ENCODE measurements at places on chromosomes 6 and 20.

DNA sequence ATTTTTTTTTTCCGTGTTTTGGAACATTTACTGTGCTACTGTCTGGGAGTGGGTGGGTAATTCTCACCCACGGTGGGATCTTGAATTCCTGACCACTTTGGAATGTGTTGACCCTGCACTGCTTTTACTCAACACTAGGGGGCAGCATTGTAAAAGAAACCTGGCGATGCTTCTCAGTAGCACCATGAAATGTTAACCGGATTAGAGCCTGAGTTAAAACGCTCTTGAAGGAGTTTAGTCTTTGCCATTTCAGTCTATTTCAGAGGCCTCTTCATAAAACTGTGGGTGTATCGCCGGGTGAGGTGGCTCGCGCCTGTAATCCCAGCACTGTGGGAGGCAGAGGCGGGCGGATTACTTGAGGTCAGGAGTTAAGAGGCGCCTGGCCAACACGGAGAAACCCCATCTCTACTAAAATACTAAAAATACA, 114.4 kb upstream of the PRND start:
- DNase-seq = peak; percentile 65

GRCh38 chr6:26475823-26476729, 18.3 kb downstream of the BTN2A1 start:
- no peak for DNase-seq

- DNase-seq = no peak
Measured at GRCh38 chr6:32184084-32184640, at the start of gene AGER. AGER (minus strand) TSS chr6:32184253; CDS start chr6:32184222, 31 bp downstream.

GRCh38 chr6:55023230-55023629, 151.1 kb upstream of the HCRTR2 start:
- DNase-seq = no peak

GRCh38 chr6:11772109-11772825, 6.3 kb downstream of the ADTRP start:
- peak; percentile 97 for DNase-seq

DNA sequence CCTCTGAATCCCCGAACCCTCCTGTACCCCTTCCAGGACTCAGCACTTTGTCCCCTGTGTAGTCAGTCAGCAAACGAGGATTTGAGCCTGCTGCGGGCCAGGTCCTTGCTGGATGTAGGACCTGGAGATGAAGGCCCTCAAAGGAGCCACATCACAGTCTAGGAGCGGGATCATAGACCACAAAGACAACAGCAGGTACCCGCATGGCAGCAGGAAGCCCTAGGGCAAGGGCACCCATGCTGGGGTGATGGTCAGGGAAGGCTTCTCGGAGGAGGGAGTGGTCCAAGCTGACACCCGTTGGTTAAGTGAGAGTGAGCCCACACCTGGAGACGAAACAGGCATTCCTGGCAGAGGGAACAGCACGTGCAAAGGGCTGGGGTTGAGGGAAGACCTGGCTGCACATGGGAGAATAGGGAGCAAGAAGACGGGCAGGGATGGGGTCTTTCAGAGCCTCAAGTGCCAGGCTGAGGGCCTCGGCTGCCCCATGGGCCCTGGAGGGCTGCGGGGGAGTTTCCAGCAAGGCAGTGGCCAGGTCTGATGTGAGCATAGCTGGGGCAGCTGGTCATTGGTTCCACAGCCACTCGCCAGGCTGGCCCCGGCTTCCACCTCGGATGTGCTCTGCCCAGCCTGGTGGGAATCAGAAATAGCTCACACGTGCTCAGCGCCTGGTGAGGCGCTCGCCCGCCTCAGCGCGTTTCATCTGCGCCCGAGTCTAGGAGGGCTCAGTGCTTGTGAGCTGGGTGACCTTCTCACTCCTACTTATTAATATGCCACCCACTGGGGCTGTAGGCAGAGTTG, 15.0 kb downstream of the DLGAP4 start:
- DNase-seq = no peak

- DNase-seq = peak; percentile 94
Measured at GRCh38 chr20:51985013-51985415, 182.7 kb upstream of the SALL4 start.

DNA sequence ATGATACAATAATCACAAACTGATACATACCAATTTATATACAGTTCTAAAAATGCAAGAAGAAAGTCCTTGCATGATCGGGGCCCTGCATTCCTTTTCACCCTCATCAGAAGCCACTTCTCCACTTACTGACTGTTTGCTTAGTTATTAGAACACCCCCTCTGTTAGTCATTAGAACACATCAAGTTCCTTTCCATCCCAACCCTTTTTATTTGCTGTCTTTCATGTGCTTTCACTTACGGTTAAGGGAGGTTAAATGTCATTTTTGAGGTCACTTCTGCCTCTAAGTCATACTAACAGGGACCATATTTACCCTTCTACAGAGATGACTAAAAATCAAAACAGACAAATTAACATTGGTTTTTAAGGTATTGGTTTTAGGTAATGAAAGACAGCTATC, 149.1 kb downstream of the LMBRD1 start:
- no peak for DNase-seq

GRCh38 chr20:19911810-19912382, 105.3 kb upstream of the NAA20 start:
- DNase-seq = no peak

DNA sequence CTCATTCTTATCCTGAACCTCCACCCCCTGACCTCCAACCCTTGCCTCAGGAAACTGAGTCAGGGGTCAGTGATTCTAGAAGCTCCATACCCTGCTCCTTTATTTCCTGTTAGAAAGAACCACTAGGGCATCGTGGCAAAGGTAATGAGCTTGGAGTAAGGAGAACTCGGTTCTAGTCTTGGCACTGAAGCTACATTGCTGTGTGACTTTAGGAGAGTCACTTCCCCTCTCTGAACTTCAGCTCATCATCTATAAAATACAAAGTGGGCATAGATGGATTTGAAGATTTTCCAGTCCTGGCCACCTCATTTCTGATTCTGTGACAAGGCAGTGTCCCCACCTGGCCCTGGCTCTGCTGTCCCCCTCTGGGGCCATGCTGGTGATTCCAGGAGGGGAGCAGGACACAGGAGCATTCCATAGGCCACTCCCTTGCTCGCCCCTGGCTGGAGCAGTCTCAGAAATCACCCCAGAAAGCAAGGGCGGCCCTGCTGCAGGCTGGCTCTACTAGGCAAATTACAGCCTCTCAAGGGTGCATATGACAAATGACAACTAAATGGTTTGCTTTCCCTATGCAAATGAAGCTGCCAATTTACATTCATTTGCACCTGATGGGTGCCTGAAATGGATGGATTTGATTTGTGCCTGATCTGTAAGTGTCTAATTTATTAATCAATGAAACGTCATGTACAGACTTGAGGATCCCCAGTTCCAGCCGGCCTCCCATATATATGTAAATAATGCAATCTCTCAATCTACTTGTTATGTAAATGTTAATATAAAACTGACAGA, 62.2 kb downstream of the LRFN2 start:
- DNase-seq = no peak

DNA sequence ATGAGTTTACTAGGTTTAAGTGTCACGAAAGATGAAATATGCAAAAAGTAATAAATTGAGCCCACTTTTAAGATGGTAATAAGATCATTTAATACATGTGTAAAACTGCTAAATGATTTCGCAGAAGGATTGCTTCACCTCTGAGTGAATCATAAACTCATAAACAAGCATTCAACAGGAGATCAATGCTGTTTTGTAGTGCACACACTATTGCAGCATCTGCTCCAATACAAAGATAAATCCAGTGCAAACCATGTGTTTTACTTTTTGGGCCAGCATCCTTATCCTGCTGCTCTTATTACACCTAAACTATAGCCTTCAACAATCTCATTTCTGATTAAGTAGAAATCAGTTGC, 400.1 kb downstream of the NKAIN2 start:
- DNase-seq = no peak

- no peak for DNase-seq
Measured at GRCh38 chr20:51766994-51767866, 960 bp downstream of the ATP9A start.

DNA sequence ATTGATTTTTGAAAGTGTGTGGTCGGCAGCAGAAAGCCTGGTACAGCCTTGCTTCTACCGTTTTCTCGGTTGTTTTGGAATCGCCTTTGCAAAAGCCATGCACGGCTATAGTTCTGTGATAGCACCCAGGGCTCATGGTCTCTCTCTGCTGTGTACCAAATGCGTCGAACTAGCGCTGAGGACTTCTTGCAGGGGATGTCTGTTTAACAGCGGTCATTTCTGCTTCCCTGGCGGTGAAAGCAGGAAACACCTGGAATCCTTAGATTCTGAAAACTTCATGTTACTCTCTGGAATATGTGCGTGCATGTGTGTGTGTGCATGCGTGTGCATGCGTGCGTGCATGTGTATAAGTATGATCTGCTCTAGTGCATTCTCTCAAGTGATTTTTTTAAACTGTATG, 26.1 kb upstream of the GCNT2 start:
- no peak for DNase-seq

Measured in astrocyte of the spinal cord (primary cell).